Natural killer cell treated with Interleukin-12 subunit alpha and Interleukin-12 subunit beta and Interleukin-15 and Interleukin-18, amount 100 ng/mL, for 72 hours (primary cell): ENCODE measurements at places on chromosomes 6 and 20.

DNA sequence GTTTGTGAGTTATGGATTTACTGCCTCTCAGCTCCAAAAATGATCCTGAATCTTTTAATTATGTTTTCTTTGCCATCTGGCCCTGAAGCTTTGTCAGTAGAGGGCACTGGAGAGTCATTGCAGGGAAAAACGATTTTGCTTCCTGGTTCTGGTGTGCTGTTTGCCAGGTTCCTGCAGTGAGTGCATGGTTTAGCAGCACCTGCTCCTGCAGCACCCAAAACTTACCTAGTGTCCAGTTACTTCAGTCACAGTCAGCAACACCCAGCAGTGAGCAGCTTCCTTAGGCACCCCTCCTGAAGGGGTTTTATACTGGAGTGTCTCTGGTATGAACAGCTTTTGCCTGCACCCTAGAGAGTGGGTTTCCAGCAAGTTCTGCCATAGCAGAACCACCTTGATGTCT is 6.0 kb upstream of the TRIM26 start:
- DNase-seq = no peak

DNA sequence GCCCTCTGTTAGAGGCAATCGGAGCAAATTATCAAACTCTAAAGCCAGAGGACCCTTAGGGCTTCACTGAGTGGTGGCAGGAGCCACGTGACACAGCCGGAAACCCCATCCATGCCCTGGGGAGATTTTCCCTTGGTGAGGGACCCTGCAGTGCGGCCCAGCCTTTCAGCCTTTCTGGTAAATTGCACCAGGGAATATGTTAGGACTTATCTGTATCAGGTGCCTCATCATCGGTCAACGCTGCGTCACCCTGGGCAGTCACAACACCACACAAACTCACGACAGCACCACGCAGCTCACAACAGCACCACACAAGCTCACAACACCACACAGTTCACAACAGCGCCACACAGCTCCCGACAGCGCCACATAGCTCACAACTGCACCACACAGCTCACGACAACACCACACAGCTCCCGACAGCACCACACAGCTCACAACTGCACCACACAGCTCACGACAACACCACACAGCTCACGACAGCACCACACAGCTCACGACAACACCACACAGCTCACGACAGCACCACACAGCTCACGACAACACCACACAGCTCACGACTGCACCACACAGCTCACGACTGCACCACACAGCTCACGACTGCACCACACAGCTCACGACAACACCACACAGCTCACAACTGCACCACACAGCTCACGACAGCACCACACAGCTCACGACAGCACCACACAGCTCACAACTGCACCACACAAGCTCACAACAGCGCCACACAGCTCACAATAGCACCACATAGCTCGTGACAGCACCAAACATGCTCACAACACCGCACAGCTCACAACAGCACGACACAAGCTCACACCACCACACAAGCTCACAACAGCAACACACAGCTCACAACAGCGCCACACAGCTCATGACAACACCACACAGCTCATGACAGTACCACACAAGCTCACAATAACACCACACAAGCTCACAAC is 199.0 kb downstream of the DLL1 start:
- DNase-seq = peak; percentile 55

DNA sequence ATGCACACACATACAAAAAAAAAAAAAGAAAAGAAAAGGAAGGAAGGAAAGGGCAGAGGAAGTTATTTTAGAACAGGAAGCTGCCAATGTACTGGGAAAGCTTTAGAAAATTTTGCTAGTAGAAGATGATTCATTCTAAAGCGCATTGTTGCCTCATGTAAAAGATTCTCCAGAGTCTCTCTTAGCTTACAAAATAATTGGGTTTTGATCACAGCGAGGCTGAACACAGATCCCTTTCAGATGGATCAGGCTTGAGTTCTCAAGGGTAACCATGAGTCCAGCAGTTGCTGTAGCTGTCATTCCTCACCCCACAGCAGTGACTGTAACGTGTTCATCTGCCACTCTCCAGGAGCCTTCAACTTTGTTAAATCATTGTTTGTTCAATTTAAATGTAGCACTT is 81.9 kb downstream of the PHACTR2 start:
- DNase-seq = no peak

DNA sequence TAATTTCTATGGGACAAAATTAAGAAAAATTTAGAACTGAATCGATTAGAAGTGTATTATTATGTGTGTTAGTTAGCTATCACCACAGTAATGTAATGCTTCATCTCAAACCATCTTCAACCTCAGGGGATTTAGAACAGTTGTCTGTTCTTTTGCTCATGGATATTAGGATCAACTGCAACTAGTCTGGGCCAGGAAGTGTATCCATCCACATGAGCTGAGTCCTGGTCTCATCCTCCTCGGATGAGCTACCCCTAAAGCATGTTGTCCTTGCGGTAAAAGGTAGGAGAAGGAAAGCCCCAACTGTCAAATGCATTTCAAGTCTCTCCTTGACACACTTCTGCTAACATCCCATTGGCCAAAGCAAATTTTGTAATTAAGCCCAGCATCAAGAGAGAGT is 537.7 kb downstream of the KIF16B start:
- DNase-seq = no peak

- no peak for DNase-seq
These were observed 183.7 kb downstream of the MBOAT1 start for GRCh38 chr6:20028562-20028961.

DNA sequence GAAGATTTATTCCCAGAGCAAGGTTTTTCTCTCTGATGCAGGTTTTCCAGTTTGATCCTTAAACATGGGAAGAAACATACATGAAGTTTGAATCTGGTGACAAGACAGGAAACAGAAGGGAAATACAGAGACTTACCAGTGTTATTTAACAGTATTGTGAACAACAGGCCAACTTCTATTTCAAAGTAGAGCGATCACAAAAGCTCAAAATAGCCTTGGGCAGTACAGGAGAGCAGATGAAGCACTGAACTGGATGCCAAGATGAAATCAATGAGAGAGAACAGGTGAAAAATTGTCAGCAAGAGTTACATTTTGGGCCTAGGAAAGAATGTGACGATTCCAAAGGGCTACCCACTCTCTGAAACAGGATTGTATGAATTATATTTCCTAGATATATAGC is 114.8 kb upstream of the PTPRK start:
- no peak for DNase-seq

DNA sequence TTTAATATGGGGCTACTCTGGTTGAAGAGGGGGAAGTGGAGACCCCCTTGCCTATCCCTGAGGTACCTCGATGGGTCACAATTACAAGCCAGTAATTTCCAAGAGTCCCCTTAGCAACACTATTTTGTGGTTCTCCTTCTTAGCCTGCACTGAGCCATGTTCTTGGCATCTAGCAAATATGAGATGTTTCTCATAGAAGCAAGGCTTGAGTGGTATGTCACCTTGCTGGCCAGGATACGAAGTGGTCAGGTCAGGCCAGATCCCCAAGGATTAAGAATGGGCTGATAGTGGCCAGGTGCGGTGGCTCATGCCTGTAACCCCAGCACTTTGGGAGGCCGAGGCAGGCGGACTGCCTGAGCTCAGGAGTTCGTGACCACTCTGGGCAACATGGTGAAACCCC is 2.1 kb upstream of the GHRH start:
- DNase-seq = no peak

DNA sequence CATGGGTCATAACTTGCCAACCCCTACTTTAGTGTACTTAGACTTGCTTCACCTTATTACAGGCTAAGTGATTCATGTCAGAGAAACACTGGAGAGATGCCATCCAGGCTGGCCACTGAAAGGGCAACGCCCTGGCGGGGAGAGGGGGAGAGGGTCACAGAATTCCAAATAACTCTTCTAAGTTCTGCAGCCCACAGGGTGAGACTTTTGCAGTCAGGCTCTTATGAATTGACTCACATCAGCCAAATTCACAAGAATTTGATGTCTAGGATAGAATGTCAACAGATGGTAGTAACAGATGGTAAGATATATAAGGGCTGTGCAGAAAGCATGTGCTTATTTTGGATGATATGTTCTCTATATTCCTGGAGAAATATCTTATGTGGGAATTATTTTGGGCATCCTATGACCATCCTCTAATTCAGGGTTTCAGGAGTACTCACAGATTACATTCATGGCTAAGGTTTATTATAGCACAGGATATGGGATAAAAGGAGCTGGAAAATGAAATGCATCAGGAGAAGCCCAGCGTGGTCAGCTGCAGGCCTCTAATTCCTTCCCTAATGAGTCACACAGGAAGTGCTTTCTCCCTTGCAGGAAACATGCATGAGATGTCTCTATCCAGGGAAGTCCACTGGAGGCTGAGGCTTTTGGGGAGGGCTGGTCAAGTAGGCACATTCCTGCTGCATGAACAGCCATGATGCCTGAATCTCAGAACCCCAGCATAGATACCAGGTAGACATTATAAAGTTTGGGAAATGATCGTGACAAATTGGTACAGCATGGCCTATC is 58.7 kb upstream of the RIN2 start:
- DNase-seq = no peak

DNA sequence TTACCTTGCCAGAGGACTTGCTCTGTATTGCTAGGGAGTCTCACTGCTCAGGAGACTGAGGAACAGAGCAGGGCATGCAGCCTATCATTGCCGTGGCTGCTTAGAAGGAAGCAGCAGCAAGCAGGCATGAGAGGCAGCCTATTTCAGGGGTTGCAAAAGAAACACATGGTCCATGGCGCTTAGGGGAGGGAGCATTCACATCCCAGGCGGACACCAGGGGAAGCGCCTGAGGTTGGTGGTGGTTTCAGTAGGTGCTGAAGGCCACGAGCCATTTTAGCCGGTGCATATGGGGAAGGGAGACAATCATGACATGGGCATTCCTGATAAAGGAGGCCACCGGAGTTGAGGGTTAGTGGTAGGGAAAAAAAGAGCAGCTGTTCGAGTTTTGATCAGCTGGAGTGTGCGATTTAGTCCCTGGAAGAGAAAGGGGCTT is 20.9 kb downstream of the FARS2 start:
- no peak for DNase-seq
